ENCODE measurements at places on chromosomes 2 and 18.

DNA sequence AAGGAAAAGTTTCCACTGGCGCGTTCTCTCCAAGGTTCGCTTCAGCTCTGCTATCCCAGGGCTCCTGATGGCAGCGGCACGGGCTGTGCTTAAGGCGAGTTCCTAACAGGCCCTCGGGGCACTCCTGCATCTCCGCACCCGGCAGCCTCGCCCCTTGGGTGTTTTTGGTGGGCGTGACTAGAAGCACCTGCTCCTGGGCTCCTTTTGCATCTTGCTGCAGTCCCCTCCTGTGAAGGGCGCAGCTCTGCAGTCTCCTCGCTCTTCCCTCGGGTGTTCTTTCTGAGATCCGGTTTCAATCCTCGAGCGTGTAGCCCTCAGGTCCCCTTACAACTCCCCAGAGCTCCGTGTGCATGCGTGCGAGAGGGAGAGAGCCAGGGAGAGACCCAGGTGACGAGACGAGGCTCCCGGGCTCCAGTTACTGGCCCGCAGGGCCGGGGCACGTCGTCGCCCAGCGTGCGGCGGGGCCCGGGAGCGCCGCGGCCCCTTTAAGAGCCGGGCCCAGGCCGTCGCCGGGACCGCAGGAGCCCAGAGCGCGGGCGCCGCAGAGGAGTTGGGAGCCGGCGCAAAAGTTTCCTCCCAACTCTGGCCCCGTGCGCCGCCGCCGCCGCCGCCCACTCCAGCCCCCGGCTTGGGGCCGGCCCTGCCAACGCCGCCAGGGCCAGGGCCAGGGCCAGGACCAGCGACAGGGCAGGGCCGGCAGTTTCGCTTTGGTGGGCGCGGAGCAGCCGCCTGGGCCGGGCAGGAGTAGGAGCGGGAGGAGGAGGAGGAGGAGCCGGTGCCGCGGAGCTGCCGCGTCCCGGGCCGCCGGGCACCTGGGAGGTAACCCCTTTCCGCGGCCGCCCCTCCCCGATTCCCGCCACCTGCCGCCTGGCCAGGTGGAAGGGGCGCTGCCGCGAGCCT, at the start of gene PARD3B:
Gene PARD3B, plus strand, starts transcription at position 515 of the 900 bp plus-strand sequence. CDS start 525 bp downstream, outside the sequence.
- DNase-seq = peak; percentile 65

DNA sequence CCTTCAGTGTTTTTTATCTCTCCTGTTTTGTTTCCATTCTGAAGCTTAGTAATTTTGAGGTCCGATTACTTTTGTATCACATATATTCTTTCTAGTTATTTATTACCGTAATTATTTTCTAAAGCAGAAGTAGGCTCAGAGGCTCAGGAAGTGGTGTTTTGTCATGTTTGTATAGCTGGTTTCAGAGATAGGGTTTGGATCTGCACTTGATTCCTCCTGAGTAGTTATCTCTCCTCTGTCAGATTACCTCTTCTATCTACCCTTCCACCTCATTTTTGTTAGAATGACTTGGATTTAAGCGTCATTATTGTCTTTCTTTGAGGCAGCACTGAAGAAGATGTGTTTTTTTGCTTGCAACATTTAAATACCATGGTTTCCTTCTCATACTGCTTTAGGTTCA, 95.4 kb downstream of the MTA3 start:
- no peak for DNase-seq

- DNase-seq = no peak
These were observed 606.4 kb upstream of the ZNF804A start for GRCh38 chr2:183991968-183992367.

GRCh38 chr2:11679486-11680181, 9.6 kb upstream of the NTSR2 start:
- DNase-seq = no peak

- DNase-seq = peak; percentile 49
These were observed 1027.7 kb downstream of the TMEM182 start for GRCh38 chr2:103789381-103790095.

DNA sequence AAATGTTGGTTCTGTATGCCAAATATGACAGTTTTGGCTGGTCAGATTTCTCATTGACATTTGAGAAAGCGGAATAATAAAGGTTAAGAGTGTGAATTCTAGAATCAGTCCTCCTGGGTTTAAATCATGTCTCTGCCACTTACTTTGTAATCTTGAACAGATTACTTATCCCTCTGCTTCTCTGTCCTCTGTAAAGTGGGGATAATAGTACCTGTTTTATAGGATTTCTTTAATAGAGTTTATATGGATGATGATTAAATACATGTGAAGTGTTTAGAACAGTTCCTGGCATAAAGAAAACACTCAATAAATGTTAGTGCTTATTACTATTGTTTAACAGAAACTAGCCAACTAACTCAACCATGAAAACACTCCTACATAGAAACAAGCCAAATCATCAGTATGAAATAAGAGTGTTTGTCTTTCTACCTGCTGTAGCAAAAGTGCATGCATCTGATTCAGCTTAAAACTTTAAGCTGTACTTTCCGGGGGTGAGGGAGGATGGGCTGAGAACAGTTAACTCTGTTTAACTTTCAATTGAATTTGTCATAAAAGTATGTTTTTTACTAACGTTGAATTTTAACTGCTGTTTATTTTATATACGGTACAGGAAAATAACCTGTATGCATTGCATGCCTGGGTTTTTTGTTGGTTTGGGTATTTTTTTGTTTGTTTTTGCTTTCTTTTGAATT, 6.8 kb downstream of the HTR2B start:
- peak; percentile 10 for DNase-seq

- no peak for DNase-seq
These were observed 6.4 kb downstream of the RTN4 start for GRCh38 chr2:55043841-55044240.

GRCh38 chr2:55232863-55233657, 572 bp downstream of the RPS27A start:
- peak; percentile 39 for DNase-seq

DNA sequence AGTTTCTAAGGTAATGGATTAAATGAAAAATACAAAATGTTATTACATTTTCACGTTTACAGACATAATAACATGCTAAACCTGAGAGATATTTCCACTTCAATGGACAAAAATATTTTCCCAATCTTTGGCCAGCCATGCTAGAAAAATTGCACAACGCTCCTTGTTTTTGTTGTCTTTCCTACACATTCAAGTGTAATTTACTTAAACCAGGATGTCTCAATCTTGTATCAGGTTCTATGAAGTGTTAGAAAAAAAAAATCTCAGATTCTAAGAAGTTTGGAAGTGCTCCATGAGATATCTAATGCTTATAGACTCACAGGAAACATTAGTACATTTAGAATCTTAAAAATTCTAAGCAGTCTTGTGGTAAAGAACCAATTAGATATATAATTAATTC, 141.8 kb upstream of the SLC35G4 start:
- no peak for DNase-seq

DNA sequence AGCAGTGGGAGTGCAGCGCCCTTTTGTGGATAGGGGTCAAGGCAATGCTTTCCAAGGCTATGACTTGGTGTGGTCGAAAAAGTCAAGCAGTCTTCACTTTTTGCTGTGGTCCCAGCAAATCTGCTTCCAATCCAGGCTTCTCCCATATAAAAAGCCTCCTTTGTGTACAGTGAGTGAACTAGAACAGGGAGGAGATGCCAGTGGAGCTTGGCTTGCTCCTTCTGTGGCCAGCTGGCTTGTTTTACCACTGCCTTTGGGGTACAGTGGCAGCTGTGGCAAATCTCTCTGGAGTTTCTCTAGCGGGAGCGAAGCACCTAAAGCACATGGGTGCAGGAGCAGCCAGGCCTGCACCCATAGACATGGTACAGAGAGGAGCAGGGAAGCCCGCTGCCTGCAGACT, 103.5 kb downstream of the MSH2 start:
- no peak for DNase-seq

- peak; percentile 61 for DNase-seq
These were observed 63.0 kb downstream of the TANK start for GRCh38 chr2:161223139-161223732.

- no peak for DNase-seq
These were observed 608.8 kb downstream of the ADCYAP1 start for GRCh38 chr18:1513519-1513918.

DNA sequence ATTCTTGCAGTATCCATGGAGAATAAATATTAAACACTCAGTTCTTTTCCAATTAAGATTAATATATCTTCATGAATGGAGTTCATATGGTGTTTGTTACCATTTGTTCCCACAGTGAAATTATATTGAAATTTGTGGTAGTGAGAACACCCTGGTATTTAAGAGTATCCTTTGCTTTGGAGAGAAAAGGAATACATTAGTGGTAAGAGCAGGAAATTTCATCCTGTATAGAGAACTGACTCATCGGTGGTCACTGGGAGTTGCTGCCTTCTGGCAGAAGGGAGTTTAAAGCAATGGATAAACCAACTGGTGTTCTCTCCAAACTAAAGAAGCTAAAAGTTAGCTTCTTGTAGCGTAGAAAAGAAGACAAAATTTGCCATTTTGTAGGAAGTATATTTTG, 107.3 kb downstream of the MYO1B start:
- peak; percentile 52 for DNase-seq

DNA sequence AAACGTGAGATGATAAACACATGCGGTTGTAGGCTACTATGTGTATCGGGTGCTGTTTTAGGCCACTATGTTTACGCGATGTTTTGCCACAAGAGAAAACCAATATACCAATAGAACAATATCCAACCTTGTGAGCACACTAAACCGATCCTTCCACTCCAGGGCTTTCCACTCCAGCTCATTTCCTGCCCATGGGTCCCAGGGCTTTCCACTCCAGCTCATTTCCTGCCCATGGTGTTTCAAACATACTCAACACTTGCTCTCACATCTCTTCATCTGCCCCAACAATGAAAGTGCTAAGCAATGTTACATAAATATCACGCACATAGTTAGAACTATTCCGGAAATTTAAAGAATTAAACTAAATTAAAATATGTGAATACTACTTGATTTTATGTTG, 80.0 kb downstream of the EPB41L3 start:
- DNase-seq = no peak

GRCh38 chr2:64203858-64204632, 59.8 kb upstream of the PELI1 start:
- peak; percentile 72 for DNase-seq

DNA sequence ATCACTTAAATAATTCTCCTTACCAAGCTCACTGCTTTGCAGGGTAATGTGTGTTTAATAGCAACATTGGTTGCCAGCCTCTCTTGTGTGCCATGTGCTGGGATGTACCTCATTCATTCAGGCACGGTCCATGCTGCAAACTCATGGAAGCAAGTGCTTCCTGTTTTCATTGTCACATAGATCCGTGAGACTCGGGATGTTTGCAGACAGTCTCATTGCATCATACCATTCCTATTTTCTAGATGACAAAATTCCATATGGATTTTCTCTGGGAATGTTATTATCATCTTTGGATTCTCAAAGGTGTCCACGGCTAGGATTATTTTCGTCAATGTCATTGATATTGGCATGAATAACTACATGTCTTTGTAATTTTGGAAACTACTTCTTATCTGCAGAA, 60.0 kb upstream of the HDAC4 start:
- DNase-seq = no peak

- no peak for DNase-seq
These were observed 73.7 kb downstream of the NCAPH start for GRCh38 chr2:96409081-96409819.

DNA sequence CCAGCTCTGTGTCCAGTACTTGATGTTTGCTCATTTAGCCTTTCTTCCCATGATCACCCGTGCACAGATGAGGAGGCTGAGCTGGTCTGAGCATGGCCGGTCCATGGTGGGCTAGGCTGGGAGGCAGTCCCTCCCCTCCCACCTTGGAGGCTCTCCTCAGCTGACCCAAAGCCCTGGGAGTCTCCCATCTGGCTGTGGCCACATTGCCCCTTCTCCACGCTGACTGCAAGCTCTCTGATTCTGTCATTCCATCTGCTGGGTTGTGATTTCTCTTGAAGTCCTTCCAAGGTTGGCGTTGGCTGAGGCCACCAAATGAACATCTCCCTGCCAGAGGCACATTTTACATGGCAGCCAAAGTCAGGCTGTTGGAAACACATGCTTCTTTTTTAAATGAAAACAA, 44.0 kb downstream of the ACKR3 start:
- no peak for DNase-seq

DNA sequence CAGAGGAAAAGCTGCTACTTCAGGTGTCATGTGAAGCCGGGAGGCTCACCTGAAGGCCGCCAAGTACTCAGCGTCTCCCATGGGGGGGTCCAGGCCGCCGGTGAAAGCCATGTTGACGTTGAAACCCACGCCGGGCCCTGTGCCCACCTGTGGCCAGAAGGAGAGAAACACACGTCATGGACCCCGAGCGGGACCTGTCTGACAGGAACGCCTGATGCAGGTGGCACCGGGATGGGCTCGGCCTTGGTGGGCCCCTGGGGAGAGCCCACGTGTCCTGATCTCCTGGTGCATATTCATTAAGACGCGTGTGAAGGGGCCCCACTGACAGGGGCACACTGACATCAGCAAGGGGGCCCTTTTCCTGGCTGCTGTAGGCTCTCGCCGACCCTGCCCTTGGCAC, 233.2 kb downstream of the TWIST2 start:
- no peak for DNase-seq

- DNase-seq = no peak
These were observed 1054.9 kb upstream of the NXPH2 start for GRCh38 chr2:139835101-139835500.

DNA sequence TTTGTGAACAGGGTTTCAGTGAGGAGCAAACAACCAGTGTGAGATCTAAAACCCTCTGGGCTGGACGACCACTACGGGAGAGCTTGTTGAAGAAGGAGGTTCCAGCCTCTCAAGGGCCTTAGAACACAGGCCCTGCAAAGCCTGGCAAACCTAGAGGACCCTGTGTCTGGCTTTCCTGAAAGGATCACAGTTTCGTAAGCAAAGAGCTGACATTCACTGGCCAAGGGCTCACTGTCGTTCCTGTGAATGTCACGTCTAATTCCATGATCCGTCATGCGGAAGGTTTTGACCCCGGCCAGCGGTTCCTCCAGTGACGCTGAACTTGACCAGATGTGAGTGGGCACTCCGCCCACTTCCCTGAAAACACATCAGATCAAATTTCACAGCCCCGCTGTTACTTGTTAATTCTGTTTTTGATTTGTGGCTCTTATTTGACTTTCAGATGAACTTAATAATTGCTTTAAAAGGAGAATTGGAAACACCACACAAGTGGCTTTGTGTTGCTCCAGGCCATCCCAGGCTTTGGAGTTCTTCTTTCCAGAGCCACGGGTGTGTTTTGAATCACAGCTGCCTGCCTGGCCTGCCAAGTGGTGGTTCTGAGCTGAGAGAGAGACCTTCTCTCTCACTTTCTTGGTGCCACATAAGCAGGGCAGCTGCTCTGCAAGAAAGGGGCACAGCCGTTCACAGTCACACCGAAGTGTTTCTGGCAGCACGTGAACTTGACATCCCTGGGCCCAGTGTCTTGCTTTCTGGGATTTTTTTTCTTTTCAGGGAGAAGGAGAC, 308.4 kb downstream of the NDUFA10 start:
- DNase-seq = no peak

- DNase-seq = peak; percentile 27
These were observed 43.3 kb upstream of the FN1 start for GRCh38 chr2:215479121-215479520.

GRCh38 chr2:227153758-227154486, 10.1 kb downstream of the COL4A4 start:
- no peak for DNase-seq

GRCh38 chr2:130791617-130791939, 36.2 kb downstream of the AMER3 start:
- DNase-seq = no peak

GRCh38 chr2:69381337-69381737, 5.7 kb downstream of the GFPT1 start:
- no peak for DNase-seq
